Activated T-cell treated with anti-CD3 and anti-CD28 coated beads for 48 hours (primary cell): ENCODE measurements at places on chromosomes 12 and 14.

DNA sequence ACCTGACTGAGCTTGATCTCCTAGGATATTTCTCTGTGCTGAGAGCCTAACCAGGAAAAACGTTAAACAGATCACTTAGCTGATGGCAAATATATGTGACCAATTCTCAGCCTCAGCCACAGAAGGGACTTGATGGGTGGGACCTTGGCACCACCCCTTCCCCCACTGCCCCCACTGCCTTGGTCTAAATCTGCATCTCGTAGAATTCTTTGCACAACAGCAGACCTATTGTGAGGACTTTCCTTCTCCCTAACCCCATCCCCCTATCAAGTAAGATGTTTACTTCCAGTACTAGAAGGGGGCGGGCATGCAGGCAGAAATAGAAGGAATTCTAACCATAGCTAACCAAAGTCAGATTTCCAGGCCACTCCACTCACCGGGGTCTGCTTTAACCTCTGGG, 313.2 kb downstream of the PCNX1 start:
- DNase-seq: no peak

DNA sequence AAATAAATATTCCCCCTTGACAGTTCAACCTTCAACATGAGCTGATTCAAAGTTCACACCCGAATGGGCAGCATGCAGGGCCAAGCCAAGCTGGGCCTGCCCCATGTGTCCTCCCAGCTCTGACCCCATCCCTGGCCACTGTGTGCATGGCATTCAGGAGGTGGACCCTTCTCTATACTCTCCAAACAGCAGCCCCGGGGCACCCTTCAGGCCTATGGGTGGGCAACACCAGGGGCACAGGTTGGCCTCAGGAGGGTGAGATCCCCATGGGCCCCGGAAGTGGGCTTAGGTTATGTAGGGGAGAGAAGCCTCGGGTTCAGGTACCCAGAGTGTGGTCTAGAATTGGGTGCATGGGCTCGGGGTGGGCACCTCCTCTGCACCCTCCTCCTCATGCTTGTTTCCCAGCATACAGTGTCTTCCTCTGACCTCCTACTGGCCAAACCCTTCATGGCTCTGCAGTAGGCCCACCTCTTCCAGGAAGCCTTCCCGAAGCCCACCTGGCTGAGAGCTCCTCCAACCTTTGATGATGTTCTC, 31.5 kb upstream of the BCL7A start:
- no peak for DNase-seq

DNA sequence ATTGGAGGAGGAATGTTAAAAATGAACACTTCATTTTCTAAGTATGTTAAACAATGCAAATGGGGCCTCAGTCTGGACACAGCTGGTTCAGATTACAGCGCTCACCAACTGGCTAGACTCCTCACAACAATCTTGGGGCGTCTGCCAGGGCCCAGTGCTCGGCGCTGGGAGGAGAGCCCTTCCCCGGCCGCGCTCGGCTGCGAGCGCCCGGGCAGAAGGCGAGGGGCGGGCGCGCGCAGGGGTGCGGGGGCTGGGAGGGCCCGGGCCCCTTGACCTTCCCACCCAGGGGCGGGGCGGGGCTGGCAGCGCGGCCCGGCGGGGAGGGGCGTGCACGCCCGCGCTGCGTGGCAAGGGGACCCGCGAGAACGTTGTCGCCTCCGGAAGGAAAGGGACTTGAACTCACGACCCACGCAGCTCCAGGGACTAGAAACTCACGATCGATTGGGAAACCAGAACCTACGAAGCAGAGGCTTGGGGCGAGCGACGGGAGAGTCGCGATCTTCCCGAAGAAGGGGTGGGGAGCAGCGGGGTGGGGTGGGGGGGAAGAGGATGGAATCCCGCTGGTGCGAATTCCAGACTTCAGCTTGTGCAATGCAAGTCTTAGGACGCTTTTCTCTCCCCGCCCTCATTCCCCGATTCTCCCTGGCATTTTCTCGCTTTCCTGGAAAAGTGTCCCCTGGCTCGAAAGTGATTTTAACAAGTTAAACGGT, at the start of gene FBLN5:
FBLN5 (minus strand) TSS at position 220 of the 710 bp plus-strand sequence. CDS start 465 bp downstream, outside the sequence.
- peak; percentile 46 for DNase-seq

- DNase-seq: no peak
Measured at GRCh38 chr12:94819011-94819410, 168.7 kb upstream of the TMCC3 start.

- no peak for DNase-seq
Measured at GRCh38 chr12:128513331-128513730, 246.4 kb downstream of the TMEM132C start.
